H4 (cell line): ENCODE measurements at places on chromosomes 3 and 15. TPM values are rescaled to one million over a fixed set of nuclear protein-coding genes. Genes with fewer than 3 reads are reported as not detected.

Gene PATL2
- 0.12 and 0.77 TPM in 2 replicates for total RNA-seq

Gene GUCA1C
- total RNA-seq = not detected in 2 replicates

GRCh38 chr3:159626598-159626997 is 362.0 kb upstream of the IL12A start:
- no peak for DNase-seq

- DNase-seq = no peak
Measured at GRCh38 chr3:149959443-149959842, 11.3 kb downstream of the PFN2 start.

Gene FGF12
- total RNA-seq = 0.31 and 4.4 TPM in 2 replicates

DNA sequence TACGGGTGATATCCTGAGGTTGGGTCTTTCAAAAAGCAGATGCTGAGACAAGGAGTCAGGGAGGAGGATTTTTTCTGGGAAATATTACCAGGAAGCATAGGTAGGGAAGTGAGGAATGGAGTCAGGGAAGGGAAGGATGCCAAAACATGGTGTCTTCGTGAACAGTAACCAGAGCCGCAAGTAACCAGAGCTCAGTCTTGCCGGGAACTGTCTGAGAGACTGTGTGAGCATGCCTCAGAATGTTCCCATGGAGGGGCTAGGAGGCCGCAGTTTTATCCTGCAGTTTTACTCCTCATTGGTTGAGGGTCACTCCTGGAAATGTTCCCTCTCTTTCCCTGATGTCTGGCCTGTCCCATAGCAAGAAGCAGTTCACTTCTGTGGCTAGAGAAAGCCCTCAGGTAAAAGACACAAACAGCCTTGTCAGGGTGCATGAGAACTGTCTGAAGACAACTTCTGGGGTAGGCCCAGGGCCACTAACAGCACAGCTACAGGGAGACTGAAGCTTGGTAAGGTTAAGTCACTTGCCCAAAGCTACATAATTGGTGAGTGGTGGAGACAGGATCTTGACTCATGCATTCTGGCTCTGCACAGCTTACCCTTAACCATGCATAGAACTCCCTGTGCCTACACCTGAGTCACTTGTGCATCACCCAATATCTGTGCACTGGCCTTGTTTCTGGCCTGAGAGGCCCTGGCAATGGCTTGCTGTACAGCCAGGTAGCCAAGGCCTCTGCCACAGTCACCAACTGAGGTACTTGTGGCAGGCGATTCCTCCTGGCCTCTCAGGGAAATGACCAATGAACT is 76.3 kb upstream of the FRMD4B start:
- DNase-seq = no peak

Gene P2RY1
- total RNA-seq = 0.90 and 1.9 TPM in 2 replicates

GRCh38 chr3:185519021-185519420 is 20.2 kb upstream of the TMEM41A start:
- no peak for DNase-seq

Gene CHST14
- total RNA-seq = 31.6 and 34.6 TPM in 2 replicates

Gene SEC22A
- 58.4 and 66.6 TPM in 2 replicates for total RNA-seq

DNA sequence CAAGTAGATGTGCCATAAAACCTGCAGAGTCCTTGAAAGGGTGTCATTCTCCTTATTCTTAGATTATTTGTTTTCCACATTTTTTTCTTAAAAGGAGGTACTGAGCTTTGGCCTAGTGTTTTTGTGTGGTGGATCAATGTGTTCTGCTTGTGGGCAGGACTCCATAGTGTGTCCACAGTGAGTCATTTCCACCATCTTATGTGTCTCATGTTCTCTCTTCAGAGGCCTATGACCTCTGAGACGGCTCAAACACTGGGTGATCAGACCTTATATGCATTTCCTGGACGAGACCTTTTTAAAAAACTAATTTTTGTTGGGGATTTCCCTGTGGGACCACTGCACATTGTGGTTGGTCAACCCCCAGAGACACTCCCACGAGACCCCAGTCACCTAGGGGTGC is 93.4 kb downstream of the CHCHD4 start:
- DNase-seq = no peak

Gene HSPBAP1
- 7.0 and 8.6 TPM in 2 replicates for total RNA-seq

DNA sequence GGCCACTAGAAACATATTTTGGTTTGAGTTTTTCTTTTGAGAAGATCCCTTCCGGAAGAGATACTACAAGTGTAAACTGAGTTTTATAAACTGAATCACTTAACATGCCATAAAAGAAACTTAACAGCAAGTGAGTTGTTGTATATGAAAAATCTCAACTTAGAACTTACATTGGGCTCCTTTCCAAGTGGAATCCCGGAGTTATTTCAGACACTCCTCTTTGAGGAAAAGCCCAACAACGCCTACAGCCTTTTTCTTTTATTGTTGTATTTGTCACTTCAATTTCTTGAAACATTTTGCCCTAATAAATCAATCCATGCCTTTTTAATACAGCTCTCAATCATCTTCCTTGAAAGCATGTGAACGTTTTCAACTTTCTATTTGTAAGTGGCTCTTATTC is 137.3 kb downstream of the FEZF2 start:
- DNase-seq = no peak

Gene VPS8
- 37.8 and 47.1 TPM in 2 replicates for total RNA-seq

DNA sequence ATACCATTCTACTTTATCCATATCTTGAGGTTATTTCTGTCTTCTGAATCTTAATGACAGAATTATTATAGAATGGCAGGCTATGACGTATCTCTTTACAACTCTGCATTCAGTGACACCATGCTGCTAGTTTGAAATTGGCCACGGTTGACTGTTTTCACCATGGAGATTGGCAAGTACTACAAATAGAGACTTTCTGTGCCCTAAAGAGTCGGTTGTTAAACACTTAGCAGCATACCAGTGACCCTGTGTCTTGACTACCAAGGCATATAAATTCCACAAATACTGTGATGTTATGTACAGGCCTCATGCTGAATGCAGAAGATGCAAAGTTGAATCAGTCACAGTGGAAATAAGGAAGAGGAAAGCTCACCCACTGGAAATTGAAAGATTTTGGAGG is 67.0 kb upstream of the CADPS start:
- no peak for DNase-seq

GRCh38 chr15:80419546-80419945 is 15.4 kb downstream of the ARNT2 start:
- peak; percentile 27 for DNase-seq

DNA sequence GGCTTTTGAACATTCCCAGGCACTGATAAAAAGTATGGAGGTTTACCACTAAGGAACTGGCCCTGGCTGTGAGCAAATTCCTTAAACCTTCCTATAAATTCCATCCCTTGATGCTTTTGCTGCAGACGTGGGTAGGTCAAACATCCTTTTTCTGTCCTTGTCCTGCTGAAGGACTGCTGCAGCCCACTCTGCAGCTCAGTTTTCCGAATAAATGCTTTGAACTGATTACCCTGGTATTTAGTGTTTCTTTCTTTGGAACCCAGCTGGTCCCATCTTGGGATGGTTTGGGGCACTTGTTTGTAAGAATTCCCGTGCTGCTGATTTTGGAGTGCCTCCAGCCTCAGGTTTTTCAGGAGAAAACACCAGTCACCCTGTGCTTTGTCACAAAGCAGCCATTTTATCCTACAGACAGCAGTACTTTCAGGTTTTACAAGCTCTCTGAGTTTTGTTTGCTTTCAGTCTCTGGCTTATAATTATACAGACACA is 815.9 kb downstream of the VGLL3 start:
- DNase-seq = no peak

Gene AADAC
- total RNA-seq = 0.08 TPM in 1 of 2 replicates, not detected in the other

- no peak for DNase-seq
Measured at GRCh38 chr3:2099028-2099671, 484 bp downstream of the CNTN4 start.

DNA sequence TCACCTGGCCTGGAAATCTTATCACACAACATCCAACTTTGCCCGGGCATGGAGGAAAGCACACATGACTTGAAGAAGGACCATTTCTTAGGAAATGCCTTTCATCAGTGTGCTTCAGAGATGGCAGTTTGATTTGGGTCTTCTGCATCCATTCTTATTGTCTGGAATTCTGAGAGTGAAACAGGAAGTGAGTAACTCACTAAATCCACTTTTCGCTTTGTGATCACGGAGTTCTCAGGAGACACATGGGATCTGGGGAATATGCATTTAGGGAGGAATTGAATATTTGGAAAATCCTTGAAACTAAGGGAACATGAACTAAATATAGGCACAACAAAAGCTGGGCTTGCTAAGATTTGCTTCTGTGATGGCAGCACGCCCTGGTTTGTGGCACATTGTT is 212.5 kb upstream of the FEZF2 start:
- DNase-seq = no peak

DNA sequence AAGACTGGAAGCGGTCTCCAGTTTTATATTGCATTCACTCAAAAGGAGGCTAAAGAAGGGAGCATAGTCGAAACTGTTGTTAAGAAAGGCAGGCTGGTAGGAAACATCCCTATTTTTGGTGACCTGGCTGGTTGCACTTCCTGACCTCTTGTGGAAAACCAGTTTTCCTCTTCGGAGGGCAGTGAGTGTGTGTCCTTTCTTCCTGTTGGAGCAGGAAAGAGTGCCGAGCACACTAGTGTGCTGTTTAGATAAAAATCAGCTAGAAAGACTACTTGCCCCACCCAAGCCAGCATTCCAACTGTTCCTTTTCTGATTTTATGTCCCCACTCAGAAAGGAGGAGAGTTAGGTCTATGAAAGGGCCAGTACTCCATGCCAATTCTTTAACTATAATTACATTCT is 65.1 kb upstream of the CCR4 start:
- DNase-seq = no peak

DNA sequence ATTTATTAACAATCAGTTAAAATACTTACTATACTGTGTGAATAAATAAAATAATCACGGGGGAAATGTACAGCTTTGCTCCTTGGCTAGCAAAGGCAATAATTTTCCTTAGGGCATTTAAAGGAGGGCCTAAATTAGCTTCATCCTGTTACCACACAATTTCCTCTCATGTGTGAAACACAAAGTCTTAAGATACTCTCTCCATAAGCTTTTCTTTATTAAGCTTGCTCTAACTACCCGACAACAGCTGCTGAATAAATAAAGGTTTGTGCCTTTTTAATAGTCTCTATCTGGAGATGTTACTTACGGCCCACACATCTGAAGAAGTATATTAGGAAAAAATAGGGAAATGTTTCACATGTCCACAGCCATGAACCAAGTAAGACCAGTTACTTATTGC is 29.7 kb downstream of the ZNF106 start:
- no peak for DNase-seq

DNA sequence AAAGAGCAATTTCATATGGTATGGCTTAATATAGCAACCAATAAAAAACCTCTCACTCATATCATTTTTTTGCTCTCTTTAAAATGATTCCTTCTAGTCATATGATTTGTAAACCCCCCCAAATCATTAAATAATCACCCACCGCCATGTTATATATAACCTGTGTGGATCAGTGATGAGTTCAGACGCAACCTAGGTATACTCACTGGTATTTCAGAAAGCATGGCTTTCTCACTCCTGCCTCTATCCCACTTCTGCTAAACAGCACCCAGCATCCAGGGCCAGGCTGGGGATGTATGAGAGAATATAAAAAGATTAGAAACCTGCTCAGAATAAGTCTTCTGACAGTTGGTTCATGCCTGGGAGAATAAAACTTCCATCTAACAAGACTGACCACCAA is 172.3 kb upstream of the PRICKLE2 start:
- no peak for DNase-seq

GRCh38 chr3:63193647-63194046 is 84.5 kb upstream of the SYNPR start:
- DNase-seq = peak; percentile 2

Gene CCR9
- not detected in 2 replicates for total RNA-seq

- no peak for DNase-seq
Measured at GRCh38 chr3:117843356-117843755, 1133.8 kb downstream of the TUSC7 start.

GRCh38 chr15:38721568-38721945 is 156.9 kb upstream of the RASGRP1 start:
- DNase-seq = no peak

Gene CTDSPL2
- 46.6 and 75.7 TPM in 2 replicates for total RNA-seq

Gene VEPH1
- total RNA-seq = 0.75 and 8.9 TPM in 2 replicates

GRCh38 chr3:155325263-155325835 is 31.9 kb upstream of the STRIT1 start:
- DNase-seq = peak; percentile 66

Gene TMIE
- not detected in 2 replicates for total RNA-seq

GRCh38 chr15:43150191-43150929 is 17.0 kb downstream of the TMEM62 start:
- DNase-seq = peak; percentile 88

Gene GOLGA6L10
- 0.56 TPM in 1 of 2 replicates, not detected in the other for total RNA-seq

Gene GOLIM4
- total RNA-seq = 31.2 and 42.0 TPM in 2 replicates
